ENCODE measurements at places on chromosomes 2 and 18.

DNA sequence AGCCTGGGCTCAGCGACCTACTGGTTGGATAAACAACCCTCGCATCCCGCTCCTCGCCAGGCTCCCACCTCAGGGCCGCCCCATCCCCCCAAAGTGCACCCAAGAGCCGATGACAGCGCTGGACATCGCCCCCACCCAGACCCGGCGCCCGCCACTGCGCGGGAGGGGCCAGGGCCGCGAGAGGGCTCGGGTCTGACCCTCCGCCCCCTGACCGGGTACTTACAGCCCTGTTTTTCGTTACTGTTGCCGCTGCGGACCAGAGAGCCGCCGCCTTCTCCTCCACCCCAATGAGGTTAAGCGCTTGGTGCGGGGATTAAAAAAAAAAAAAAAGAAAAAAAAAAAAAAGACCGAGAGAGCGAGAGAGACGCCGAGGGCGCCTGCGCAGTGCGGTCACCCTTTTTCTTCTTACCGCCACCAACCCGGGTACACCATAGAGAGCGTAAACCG, at the start of gene CLASP1:
Gene CLASP1 (minus strand): TSS at position 314 of the 447 bp plus-strand sequence. CDS start 43,567 bp downstream, outside the sequence.
- no peak for DNase-seq

DNA sequence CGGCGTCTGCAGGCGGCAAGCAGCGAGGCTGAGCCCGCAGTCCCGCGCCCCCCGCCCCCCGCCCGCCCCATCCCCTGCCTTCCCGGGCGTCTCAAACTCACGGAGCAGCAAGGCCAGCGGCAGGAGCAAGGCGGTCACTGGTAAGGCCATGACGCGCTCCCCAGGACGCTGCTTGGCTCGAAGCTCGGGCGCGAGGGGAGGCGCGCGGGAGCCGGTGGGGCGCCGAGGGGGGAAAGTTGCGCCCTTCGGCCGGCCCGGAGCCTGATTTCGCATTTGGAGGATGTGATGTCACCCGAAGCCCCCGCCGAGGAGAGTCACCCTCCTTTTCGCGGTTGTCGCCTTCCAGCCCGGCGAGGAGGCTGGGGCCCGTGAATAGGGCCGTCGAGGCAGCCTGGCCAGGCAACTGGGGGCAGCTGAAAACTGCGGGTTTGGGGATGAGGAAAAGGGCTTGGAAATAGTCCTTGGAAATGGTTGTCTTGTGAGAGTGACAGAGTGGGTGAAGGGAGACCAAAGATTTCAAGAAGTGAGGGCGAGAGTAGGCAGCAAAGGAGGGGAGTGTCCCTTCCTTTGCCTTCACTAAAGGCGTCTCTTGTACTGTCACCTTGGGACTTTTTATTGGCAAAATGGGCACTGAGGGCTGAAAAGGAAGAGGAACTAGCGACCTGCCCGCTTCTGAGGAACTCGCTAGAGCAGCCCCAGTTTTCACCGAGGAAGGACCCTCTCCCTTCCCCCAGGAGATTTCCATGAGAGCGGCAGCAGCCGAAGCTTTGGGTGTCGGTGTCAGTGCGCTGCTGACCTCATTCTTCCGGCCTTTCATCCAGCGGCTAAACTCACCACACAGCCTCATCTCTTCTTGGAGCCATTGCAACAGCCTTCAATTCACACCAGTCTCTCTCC, at the start of gene CD8A:
Gene CD8A (minus strand): TSS at position 238 of the 897 bp plus-strand sequence. CDS start 88 bp downstream, at position 150.
- DNase-seq: peak; percentile 53

GRCh38 chr2:224412141-224413015, 10.5 kb upstream of the FAM124B start:
- DNase-seq: no peak

DNA sequence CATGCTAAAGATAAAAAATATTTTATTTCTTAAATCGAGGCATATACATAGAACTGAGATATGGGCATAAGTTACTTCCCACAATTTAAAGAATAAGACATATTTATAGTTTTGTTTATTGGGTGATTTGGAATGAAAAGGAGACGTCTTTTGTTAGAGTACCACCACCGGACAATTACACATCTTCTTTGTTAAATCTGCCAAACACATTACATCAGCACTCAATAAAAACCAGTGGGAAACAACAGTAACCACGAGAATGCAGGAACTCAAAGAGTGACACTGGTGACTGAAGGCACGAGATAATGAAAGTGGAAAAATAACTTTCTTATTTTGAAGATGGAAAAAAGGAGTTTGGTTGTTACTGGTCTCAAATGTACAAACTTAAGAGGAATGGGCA, 92.6 kb upstream of the TFCP2L1 start:
- no peak for DNase-seq

GRCh38 chr2:73078457-73079411, 7.2 kb upstream of the SFXN5 start:
- DNase-seq: no peak

- DNase-seq: peak; percentile 39
Observed at GRCh38 chr18:27778441-27778840, 398.5 kb downstream of the CDH2 start.

DNA sequence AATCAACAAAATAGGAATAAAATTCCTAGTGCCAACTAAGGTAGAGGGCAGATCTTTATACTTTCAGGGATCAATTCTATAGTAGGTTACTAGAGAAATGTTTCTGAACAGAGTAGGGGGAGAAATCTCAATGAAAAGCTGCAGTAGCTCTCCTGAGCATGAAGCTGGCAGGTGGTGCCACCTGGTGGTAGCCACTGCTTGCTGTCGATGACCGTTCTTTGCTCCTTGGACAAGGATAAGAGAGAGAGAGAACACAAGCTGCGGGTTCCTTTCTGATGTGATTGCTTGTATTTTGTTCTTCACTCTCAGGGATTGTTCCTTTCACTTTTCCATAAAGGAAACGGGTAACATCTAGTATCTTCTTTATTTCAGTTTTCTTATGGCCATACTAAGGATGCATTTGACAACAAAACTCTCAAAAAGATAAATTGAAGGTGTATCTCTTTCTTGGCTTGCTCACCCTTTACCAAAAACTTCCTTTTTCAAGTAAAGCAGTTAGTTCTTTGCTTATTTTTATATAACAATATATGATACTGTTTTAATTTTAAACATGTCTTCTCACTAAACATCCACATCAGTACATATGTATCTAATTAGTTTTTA, 18.6 kb upstream of the MRPL19 start:
- DNase-seq: peak; percentile 89

DNA sequence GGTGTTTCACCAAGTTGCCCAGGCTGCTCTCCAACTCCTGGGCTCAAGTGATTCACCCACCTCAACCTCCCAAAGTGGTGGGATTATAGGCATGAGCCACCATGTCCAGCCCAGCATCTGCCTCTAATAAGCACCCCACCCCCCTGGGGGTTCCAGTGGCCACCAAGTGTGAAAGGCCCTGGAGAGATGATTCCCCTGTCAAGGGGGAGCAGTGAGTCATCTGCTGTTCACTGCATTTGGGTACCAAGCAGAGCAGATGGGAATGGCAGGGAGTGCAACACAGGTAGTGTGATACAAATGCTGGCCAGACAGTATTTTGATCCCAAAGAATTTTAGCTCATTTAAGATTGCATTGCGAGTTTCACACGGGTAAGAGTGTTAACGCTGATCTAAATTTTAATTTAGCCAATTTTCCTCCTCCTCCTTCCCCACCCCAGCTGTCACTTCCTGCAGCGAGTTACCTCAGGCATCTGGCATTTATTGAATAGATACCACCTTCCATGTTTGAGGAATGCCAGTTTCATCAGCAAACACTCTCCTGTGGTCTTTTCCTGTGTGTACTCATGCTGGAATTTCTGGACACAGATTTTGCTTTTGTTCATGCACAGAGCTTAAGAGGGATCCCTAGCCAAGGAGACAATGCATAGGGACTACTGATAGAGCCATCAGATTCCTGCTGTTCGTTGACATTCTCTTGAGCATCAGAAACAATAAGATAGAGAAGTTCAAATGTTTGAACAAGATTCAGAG, 32.4 kb upstream of the NCK2 start:
- DNase-seq: peak; percentile 13

- no peak for DNase-seq
Observed at GRCh38 chr2:171492664-171493063, 29.6 kb upstream of the CYBRD1 start.

DNA sequence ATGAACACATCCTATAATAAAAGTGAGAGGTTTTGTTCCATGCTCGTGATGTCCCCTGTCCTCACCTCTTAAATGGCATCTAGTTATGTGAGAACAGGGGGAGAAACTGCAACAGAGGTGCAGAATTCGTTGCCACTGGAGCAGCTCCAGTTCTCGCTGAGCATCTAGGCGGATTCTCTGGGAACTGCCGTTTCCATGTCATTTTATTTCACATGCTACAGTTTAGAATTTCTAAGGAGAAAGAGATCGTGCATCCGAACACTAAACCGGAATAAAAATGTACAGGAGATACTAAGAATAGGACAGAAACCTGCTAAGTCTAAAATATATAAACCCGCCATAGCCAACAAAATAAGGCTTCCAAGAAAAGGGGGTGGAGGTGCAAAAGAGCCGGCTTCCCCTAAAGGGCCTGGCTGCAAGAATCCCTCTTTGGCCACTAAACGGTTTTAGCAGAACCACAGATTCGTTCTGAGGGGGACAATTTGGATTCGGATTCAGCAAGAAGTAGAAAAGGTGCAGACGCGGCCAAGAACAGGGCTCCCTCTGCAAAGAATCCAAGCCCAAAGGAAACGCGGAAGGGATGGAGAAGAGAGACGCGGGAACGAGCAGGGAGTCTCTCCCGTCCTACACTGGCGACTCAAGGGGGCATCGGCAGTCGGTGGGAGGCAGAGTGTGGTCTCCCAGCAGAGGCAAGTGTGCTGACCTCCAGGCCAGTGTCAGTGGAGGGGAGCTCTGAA, 1.3 kb downstream of the TMEM163 start:
- peak; percentile 47 for DNase-seq

- no peak for DNase-seq
Observed at GRCh38 chr2:8857709-8858108, 20.3 kb upstream of the KIDINS220 start.

GRCh38 chr2:57180042-57180567, 866.5 kb upstream of the VRK2 start:
- DNase-seq: no peak

DNA sequence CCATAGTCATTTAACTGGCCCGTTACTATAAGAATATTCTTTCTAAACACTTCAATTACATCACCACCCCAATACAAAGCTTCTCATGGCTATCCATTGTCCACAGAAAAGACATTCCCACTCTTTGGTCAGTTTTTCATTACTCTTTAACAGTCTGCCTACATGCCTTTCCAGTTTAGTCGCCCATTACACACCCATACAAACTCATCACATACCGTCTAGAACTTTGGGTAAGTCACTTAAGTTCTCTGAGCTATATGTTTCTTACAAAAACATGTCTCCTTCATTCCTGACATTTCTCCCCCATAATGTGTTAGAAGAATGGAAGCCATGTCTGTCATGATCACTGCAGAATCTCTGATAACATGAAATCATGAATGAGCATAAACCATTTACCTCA, 108.2 kb upstream of the STK17B start:
- no peak for DNase-seq

DNA sequence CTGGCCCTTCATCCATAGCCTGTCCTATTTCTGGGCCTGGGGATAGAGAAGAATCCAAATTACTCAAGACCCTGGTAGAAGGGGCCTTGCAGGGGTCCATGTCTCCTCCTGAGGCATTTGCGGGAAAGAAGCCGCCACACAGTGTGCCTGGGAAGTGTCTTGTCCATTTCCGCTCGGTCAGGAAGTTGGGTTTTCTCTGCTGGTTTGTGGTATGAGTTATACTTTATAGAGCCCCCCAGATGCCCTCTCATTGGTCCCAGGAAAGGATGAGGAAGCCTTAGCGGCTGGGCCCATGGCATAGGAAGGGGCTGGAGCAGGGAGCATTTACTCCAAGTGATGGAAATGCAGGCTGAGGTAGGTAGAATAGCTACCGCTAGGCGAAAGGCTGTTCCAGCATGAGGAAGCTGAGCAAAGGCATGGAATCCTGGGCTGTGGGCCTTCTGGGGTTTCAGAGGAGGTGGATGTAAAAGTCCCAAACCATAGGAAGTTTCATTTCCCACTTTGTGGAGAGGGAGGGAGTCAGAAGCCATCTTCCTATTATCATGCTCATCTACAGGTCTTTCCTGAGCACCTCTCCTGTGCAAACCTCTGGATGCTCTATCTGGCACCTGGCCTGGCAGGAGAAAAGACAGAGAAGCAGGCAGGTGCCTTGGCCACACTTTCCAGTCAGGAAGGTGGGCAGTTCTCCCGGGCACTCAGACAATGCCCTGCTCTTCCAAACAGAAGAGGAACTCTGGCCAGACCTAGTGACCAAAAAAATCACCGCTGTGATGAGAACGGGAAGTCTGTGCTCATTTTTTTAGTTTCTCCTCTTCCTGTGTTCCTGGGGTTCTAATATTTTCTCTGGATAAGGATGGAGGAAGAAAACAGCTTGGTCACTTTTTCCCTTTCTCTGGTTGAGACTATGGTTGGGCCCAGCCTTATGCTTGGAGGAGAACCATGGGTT, 2.6 kb upstream of the CD207 start:
- DNase-seq: no peak

GRCh38 chr2:238247002-238247822, 7.4 kb upstream of the HES6 start:
- DNase-seq: no peak

DNA sequence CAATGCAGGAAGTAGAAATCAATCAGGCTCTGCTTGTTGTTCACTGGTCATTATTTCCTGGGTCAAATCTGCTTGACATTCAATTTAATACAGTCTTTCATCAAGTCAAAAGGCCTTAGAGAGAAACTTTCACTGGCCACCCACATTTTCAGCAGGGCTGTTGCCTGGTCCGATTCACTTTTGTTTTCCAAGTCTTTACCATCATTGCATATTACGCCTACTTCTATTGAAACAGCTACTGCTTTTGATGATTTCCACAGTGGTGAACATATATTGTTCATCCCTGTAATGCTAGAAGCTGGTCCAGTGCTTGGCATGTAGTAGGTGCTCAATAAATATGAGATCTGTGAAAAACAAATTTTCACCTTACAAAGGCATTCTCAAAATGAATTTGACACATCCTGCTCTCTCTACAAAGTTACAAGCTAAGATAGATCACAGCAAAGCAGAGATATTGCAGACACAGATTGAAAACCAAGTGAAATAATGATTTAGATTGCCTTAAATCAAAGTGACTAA, 600.1 kb downstream of the ARHGAP15 start:
- no peak for DNase-seq

GRCh38 chr2:175597286-175597685, 404.8 kb downstream of the LNPK start:
- no peak for DNase-seq

- DNase-seq: peak; percentile 55
Observed at GRCh38 chr2:110853516-110853915, 121.1 kb downstream of the ACOXL start.

DNA sequence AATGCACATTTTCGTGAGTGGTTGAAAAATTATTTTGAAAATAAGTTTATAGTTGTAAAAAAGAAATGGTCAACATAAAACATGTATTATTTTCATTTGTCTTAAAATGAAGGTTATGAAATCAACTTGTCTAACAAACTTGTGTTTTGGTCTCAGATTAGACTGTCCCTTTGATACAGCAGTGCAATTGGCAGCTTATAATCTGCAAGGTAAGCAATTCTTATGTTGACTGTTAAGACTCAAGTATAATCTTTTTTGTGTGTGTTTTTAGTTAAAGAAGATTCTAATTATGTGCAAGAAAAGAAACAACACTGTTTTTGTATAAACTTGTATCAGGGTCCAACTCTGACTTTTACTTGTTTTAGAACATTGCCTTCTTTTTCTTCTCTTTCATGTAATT, 62.7 kb downstream of the EPB41L5 start:
- DNase-seq: no peak
